CD4-positive, alpha-beta T cell (primary cell): ENCODE measurements at places on chromosomes 3 and 15.

DNA sequence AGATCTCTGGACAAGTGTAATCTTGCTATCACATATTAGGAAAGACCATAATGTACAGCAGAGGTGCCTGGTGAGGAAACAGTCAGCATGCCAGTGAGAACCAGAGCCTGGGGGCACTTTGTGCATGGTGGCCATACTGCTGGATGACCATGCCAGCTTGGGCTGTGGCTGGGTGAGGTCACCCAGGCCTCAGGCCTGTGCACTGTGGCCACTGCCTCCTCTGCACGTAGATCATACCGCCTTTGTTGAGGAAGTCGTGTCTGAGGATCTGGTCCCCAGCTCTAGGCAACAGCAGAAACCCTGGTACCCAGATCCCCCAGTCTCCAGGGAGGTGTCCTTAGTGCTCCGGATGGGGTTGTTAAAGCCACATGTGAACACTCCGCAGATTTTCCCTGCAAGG, 38.9 kb downstream of the ZNF710 start:
- no peak for DNase-seq

DNA sequence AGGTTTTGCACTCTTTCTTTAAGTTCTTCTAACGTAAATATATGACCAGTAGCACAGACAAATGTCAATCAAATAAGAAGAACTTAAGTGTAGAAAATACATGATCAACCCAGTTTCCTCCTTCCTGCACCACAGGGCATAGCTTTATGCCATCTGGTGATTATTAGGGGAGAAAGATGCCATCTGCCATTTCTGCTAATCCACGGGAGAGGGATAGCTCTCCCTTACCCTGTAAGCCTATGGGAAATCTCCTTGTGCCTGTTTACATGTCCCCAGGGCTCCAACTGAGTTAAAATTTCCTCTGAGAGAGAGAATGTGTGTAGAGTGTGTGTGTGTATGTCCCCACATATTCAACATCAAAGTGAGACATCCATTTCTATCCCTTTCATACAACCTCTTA, 135.9 kb downstream of the RSL24D1 start:
- no peak for DNase-seq

DNA sequence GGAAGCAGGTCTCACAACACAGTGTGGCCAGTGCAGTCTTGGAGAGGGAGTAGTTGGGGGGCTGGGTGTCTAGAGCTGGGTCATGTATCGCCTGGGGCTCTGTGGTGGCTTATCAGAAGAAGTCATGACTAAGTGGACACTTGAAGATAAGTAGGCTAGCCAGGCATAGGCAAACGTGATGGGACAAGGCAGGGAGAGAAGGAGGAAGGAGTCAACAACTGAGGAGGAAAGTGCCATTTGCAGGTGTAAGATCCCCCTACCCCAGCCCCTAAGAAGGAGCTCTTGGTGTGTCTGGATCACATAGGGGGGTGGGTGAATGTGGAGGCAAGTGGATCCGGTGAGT, 352.3 kb downstream of the LRTM1 start:
- DNase-seq = no peak

DNA sequence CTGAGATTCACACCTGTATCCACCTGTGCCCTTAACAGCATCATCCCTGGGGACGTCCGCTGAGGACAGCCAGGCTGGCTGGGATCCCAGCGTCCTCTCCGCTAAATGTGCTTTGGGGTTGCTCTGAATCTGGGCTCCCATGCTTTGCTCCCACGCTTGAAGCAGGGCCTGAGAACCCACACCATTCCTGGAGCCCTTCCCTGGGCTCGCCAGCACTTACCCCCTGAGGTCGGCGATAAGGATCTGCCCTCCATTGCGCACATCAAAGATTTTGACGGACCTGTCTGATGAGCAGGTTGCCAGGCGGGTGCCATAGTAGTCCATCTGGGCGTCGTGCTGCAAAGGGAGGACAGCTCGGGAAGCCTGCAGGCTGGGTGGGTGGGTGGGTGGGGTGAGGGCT, 5.8 kb downstream of the SEC13 start:
- no peak for DNase-seq

GRCh38 chr3:40681658-40682055, 156.9 kb downstream of the ZNF621 start:
- no peak for DNase-seq

GRCh38 chr3:182136008-182136910, 424.5 kb downstream of the SOX2 start:
- DNase-seq = no peak

GRCh38 chr3:70281663-70282062, 30.8 kb downstream of the MDFIC2 start:
- DNase-seq = no peak

DNA sequence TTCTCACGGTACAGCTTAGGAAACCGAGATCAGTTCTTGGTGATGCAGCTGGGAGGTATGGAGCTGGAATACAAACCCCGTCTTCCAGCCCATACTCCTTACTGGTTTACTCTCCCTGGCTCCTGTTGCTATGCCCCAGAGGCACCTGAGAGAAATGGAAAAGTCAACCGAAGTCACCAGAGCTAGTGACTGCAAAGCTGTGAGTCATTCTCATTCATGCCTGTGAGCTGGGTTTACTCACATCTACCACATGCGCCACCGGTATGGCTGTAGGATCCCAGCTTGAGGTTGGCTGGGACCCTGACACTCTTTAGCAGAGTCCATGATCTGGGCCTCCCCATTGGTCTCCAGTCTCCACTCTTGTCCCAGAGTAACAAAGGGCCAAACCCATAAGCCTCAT, 111.5 kb upstream of the ETV5 start:
- no peak for DNase-seq

DNA sequence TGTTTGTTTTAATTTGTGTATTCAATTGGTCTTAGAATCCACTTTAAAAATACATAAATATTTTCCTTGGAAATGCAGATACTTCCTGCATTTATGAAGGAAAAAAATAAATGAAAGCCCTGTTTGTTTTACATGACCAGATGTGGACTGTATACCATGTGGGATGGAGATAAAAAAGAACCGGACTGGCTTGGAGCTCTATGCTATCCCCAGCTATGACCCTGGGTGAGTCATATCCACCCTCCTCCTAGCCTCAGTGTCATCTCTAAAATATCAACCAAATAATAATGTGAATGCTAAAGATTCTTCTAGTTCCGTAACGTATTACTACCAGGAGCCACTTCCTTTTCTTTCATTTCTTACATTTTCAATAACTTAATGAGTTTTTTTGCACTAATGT, 44.5 kb upstream of the PDZRN3 start:
- DNase-seq = no peak
